ENCODE measurements at places on chromosomes 7 and 10.
A peak's percentile ranks its signal among the peaks of the same experiment; 100 is the strongest.

- no peak for DNase-seq
Observed at GRCh38 chr7:107592361-107593024, 12.4 kb downstream of the BCAP29 start.

DNA sequence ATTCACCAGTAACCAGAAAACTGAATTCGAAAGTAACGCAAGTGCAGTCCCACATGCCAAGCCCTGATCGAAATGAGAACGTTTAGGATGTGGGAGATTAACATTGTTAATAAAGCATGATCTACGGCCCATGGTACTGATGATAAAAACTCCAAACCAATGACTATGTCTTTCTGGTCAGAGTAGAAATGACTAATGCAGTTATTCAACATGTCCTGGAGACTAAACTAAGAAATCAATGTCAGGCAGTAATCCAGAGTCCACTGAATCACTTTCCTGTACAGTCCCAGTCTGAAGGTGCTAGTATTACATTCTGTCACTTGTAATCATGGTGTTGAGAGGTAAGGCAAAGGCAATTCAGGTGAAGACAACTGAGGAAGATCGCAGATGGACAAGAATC is 14.4 kb downstream of the NPSR1 start:
- no peak for DNase-seq

DNA sequence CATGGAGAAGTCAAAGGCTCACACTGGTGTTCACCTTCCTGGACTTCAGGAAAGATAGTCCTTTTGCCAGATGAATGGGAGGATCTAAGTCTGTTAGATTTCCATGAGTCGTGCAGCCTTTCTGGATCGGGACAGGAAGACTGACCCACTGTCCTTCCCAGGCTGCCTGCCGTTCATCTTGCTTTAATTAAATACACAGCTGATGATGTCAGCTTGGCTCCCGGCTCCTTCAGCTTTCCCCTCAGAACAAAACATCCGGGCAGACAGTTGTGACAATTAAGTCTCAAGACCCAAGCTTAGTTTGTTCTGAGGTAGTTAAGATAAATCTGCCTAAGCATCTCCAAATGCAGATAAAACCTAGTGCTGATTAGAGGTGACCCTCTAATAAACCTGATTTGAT is 58.6 kb downstream of the AUTS2 start:
- no peak for DNase-seq

GRCh38 chr10:125063256-125063925 is 97.0 kb downstream of the CTBP2 start:
- DNase-seq = no peak

DNA sequence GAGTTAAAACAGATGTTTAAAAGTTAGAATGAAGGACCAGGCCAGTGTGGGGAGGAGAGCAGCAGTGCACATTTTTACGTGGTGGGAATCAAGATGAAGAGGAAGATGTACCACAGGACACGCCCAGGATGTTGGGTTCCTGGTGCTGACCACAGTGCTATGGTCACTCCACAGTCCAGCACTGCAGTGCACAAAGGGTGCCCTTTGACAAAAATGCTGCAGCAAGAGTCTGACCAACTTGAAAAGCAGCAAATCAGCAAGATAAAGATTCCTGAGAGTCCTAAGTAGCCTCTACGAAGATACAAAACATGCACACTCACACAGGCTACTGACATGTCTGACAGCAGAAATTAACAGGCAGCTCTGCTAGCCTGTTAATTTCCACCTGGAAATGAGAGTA is 107.1 kb downstream of the PIP4K2A start:
- no peak for DNase-seq

DNA sequence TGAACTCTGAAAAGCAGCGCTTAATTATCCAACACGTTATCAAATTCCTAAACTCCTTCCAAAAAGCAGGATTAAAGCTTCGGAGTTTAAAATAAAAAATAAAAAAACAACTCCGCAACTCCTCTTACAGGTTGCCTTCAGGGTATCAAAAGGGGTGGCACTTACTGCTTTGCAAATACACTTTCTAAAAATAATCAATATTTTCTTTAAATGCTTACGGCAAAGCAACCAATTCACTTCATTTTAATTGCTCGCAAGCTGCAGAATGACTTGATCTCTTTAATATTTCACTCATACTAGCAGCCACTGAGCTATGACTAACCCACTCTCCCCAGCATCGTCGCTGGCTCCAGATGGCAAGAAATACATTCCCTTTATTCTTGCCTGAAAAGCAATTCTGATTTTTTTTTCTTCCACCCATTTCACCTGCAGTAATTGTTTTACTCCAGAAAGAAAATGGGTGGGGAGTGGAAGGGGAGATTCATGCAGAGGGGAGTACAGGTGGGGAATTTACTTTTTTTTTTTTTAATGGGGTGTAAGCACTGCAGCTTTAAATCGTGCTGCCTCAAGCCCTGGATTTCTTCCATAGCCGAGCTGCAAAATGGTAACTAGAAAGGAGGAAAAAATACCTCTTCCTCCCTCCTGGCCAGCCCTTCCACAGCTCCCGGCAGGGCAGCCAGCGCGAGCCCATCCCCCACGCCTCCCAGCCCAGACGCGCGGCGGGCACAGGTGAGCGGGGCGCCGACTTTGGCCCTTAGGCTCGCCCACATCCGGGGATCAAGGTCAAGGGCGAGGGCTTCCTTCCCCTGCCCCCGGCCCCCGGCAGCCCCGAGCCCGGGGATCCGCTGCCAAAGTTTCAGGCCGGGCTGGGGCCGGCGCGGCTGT is 54.2 kb upstream of the FHIP2A start:
- no peak for DNase-seq

DNA sequence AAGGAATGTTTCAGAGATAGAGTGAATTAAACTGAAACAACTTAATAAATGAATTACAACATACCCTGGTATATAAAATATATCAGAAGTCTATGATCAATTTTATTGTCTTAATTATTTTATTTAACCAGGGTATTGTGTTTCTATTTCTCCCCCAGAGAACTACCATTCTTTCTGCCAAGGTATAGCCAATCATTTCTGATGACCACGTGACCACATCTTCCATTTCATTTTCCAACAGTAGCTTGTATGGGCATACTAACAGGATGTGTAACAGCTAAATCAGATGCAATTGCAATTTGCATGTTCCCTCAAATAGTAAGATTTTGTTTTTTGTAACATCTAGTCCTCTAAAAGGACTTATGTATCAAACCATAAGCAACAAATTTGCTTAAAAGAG is 123.9 kb upstream of the COL1A2 start:
- DNase-seq = no peak

GRCh38 chr7:98294798-98295382 is 13.4 kb downstream of the BRI3 start:
- peak; percentile 24 for DNase-seq

DNA sequence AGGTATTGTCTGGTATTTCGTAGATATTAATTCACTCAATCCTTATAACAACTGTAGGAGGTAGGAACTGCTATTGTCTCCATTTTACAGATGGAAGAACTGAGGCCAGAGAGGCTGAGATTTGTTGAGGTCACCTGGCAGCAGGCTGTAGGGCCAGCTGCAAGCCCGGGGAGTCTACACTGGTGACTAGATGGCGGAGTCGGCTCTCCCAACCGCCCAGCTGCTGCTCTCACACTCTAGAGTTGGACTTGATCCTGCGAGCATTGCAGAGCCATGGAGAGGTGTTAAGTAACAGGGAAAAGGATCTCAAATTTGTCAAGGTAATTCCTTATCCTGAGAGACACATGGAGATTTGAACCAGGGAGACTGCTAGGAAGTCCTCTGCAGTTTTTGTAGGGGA is 124.1 kb downstream of the CAMK1D start:
- DNase-seq = no peak

GRCh38 chr10:112230325-112230988 is 46.9 kb upstream of the GPAM start:
- no peak for DNase-seq
